ENCODE measurements at places on chromosomes 13 and 19. TPM values are rescaled to one million over a fixed set of nuclear protein-coding genes. Genes with fewer than 3 reads are reported as not detected.

Gene KCTD12
- total RNA-seq: 6.3 TPM

Gene TTC9B
- not detected for total RNA-seq

Gene CCL25
- total RNA-seq: not detected

DNA sequence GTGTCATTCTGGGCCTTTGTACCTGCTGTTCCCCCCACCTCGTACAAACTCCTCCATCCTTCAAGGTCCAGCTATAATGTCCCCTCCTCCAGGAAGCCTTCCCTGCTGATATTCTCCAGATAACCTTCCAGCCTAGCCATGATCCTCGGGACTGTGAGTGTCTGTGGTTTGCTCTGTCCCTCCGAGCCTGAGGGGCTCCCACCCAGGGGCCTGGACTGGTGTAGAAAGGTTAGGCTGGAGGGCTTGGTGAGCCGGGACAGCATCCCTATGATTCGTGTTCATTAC lies 2.9 kb upstream of the COMP start:
- no peak for DNase-seq

GRCh38 chr19:14090509-14091080 lies at the start of gene SAMD1:
TSS of gene SAMD1 (minus strand) at chr19:14090751.
- peak; percentile 85 for DNase-seq

GRCh38 chr19:44582581-44583265 lies 30.6 kb upstream of the IGSF23 start:
- DNase-seq: no peak

DNA sequence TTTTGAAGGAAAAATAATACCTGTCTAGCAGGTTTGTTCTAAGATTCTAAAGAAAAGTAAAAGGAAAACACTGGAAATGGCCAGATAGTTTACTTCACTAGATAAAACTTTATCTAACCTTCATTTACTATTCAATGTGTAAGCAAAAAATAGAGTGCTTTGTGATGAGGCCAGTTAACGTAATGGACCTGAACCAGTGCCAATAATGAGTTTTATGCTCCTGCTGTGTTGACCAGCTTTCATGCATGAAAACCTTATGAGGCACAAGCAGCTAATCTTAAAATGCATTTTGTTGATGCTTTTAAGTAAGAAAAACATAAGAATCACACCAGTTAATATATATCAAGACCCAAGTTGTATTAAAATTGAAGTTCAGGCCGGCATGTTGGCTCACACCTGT lies 617.2 kb upstream of the GPC6 start:
- no peak for DNase-seq

GRCh38 chr19:682678-683320 lies 6.6 kb downstream of the FSTL3 start:
- no peak for DNase-seq
